ENCODE measurements at places on chromosomes 1 and 21.
A peak's percentile ranks its signal among the peaks of the same experiment; 100 is the strongest.

DNA sequence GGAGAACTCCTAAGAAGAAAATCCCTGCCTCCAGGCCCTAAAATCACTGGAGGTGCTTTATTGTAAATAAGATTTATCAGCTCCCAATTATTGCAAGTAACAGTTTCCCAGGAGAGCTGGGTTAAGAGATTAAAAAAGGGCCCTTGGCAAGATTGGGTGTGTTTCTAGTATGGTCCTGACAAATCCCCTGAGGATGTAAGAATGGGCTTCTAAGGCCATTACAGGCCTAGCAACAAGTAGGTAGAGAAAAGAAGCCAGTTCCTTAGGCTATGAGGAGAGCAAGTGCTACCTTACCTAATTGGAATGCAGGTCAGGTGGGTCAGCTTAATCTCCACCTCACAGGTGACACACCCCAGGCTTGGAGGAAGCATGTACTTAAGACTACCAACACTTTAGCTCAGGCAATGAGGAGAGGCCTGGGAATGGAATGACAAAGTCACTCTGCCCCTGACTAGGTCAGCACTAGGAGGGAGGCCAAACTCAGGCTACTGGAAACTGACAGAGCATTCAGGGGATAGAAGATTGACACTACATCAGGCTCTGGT lies 6.8 kb upstream of the OTUD7B start:
- no peak for DNase-seq

GRCh38 chr21:23822760-23823159 lies 1784.5 kb downstream of the MRPL39 start:
- DNase-seq, result no peak

GRCh38 chr1:9419369-9420041 lies 119.8 kb upstream of the SLC25A33 start:
- DNase-seq, result no peak

- DNase-seq, result peak; percentile 23
These were observed 17.7 kb downstream of the TNR start for GRCh38 chr1:175725684-175726083.

DNA sequence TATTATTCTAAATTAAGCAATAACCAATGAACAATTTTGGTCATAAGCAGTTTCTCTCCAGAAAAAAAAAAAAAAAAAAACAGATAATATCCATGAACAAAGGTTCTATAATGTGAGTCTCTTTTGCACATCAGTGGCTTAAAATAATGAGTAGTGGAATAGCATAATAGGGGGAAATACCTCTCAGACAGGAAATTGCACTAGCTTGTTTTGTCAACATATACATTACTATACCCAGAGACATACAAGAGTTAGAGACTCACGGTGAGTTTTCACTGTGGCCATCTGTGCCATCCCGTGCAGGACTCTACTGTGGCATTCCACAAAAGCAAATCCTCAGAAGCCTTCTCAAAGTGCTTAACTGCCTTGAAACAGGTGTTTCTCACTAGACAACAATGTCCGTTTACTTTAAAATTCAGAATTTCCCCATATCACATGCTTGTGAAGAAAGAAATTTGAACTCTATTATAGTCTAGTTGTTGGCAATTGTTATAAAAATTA lies 697.9 kb downstream of the USP25 start:
- DNase-seq, result no peak

- DNase-seq, result no peak
These were observed 4.7 kb downstream of the GPR137B start for GRCh38 chr1:236147068-236147467.

All from B cell (primary cell).